ENCODE measurements at places on chromosomes 13 and 19. TPM values are rescaled to one million over a fixed set of nuclear protein-coding genes. Genes with fewer than 3 reads are reported as not detected.

DNA sequence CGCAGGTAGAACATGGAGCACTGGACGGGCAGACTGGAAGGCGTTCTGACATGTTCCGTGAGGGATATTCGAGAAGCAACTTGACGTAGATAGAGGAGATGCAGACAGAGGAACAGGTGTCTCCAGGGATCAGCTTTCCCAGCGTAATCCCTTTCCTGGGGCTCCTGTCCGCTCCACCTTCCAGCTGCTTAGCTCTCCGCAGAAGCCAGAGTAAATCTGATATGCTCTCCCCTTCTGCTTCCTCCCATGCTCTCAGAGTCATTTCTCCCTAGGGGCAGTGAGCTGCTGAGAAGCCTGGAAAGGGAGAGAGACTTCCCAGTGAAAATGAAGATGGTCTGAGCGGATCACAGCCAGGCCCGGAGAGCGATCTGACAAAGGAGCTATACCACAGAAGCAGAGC, 23.0 kb upstream of the OLFM4 start:
- no peak for ATAC-seq

DNA sequence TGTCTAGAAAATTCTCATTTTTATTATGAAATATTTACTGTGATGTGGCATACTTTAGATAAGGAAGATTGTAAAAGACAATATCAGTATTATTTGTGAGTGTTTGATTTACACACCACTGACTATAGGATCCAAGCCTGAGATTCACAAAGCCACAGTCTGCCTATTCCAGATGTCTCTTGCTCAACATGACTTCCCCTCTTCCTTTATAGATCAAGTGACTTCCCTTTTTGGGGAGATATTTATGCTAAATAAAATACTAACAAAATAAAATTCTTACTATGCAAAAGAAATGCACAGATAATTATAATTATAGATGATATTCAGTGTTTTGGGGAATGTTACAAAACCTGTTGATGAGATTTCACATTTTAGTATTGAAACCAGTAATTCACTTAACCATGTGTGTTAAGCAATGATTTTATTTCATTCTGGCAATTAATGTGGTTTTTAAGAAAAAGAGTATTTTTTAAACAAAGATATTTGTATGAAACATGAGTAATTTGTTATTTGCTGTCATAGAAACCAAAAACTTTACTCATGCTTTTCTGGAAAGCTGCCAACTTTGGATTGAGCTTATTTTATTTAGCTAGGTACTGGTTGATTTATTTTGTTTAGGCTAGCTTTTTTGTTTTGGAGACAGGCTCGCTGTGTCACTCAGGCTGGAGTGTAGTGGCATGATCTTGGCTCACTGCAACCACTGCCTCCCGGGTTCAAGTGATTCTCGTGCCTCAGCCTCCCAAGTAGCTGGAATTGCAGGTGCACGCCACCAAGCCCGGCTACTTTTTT, 13.7 kb upstream of the GPR183 start:
- peak; percentile 22 for ATAC-seq

Gene CD79A
- 0.40 TPM for total RNA-seq

DNA sequence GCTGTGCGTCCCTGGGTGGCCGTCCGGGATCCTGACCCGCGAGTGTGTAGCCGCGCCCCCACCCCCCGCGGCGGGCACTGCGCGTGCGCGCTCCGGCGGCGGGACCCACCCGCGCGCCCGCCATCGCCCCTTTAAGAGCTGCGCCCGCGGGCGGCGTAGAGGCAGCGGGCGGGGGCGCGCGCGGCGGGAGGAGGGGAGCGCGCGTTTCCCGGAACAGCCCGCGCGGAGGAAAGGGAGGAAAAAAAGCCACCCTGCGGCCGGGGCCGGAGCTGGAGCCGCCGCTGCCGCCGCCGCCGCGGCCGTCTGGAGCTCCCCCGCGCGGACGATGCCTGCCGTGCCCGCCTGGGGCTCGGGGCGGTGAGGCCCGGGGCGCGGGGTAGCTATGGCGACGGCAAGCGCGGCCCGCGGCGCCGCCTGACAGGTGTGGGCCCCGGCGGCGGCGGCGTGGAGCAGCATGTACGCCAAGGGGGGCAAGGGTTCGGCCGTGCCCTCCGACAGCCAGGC, at the start of gene SSBP4:
Gene SSBP4 (plus strand): TSS at position 204 of the 504 bp plus-strand sequence. CDS start 251 bp downstream, at position 455.
- peak; percentile 35 for ATAC-seq

DNA sequence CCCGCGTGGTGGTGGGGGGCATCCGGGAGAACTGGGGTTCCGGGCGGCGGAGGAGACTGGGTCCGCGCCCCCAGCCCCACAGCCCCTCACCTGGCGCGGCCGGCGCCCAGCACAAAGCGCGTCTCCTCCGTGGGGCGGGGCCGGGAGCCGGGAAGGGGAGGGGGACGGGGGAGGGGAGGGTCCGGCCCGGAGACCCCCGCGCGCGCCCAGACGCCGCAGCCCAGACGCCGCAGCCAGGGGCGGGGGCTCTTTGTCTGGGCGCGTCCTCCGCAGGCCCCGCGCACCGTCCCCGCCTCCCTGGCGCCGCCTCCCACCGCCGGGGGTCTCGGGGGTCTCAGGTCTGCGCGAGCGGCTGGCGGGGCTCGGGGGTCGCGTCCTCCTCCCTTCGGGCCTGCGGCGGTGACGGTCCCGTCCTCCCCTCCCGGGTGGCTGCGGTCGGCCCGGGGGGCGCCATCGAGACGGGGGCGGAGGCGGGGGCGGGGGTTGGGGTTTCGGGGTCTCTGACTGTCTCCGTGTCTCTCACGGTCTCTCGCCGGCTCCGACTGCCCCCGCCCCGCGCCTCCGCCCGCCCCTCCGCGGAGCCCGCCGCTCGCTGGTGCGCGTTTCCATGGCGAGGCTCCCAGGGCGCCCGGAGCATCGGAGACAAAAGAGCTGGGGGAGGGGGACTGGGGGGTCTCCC, at the start of gene PLPPR3:
Gene PLPPR3 (minus strand): TSS at position 131 of the 679 bp plus-strand sequence. CDS start 396 bp downstream, outside the sequence.
- ATAC-seq = no peak
